ENCODE measurements at places on chromosomes 11 and 22.
A peak's percentile ranks its signal among the peaks of the same experiment; 100 is the strongest.

DNA sequence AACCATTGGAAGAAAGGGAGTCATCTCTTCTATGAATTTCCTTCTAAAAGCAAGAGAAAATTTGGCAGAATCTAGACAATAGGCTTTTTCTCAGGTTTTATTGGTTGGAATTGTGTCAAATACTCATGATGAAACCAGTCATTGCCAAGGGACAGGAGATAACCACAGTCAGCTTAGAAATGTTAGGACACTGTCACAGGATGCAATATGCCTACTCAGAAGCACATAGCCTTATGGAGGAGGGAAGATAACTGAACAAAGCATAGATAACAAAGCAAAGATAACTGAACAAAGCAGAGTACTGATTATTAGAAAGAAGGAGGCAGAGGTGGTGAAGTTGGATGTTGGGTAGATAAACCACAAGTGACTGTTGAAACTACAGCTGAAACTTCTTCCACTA, 303.5 kb upstream of the PDGFD start:
- no peak for DNase-seq

- DNase-seq: no peak
These were observed at the start of gene ME3 for GRCh38 chr11:86672007-86672621. Gene ME3 (minus strand): TSS chr11:86672616.

DNA sequence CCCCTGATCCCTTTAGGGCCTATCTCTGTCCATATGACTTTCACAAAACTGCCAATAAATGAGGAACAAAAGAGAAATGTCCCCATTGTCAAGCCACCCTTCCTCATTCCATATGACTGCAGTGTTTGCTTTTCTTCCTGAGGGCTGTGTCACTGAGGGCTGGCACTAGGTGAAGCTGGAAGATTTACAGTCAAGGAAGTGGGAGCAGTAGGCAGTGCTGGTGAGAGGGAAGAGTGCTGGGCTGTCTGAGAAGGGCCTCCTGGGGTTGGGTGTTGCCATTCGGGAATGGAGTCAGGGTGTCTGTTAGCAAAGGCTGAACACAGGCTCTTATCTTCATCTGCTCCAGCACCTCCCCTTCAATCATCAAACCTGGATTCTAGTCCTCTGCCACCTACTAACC, 30.9 kb downstream of the INSC start:
- no peak for DNase-seq

DNA sequence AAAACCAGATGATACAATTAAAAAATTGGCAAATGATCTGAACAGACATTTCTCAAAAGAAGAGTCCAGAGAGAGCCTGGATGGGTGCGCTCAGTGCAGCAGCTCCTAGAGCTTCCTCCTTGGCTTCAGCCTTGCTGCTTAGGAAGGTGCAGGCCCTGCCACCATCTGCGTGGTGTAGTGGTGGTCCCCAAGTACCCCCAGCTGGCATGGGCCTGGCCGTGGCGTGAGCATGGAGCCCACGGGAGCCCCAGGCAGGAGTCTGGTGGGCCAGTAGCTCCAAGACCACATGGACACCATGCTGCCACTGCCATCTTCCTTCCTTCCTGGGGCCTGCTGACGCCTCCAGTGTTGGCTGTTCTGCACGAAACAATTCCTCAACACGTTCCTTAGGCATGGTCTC, 20.5 kb downstream of the THY1 start:
- no peak for DNase-seq

DNA sequence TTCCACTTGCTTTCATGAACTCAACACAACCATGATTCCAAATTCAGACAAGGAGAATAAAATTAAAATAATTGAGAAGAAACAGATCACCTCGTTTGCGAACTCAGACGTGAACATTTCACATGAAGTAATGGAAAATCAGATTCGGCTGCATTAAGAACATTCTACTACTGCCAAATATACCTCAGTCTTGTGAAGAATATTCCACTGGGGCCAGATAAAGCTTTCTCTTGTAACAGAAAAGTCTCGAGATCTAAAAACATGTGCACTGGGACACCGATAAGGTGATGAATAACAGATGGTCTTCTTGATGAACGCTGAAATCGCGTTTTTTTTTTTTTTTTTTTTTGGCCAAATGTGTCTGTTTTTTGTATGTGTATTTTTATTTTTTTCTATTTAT, 761.1 kb downstream of the BRD1 start:
- no peak for DNase-seq

DNA sequence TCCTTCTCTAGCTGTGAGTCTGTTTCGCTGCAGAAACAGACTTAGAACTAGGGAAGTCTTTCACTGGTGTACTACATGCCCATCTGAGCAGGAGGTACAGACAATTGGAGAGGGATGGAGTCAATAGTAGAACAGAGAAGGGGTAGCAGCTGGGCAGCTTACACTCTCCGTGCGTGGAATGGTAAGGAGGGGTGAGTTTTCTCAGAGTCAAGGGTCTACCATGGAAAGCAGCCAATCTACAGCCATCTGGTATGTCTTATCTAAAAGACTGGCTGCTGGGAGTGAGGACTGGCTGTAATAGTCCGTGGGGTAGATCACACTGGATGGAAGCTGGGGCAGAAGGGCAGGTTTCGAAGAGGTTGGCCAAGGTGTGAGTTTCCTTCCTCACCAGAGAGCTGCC, 137.3 kb upstream of the TENM4 start:
- no peak for DNase-seq

DNA sequence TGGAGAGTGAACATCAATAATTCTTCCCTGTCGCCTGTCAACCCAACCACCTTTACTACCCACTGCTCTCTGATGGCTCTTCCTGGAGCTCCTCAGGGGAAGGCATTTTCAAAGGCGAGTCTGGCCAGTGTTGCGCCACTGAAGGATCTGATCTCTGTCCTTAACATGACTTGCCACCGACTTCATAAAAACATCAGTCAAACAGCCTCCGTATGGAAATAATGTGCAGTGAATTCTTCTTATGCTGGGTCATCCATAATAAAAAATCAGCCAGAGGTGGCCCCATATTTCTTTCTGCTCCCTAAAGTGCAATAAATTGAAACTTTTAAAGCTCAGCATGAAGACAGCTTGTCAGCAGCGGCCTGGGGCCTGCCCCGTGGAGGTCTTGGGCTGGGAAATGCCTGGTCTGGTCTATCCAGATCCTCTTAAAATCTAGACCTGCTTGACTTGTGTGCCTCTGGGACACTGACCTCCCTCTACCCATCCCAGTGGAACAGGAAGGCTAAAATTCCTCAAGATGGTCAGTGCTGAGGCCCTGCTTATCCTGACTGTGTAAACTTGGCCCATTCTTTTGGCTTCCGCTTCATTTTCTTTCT, 199.5 kb downstream of the MYO18B start:
- no peak for DNase-seq

DNA sequence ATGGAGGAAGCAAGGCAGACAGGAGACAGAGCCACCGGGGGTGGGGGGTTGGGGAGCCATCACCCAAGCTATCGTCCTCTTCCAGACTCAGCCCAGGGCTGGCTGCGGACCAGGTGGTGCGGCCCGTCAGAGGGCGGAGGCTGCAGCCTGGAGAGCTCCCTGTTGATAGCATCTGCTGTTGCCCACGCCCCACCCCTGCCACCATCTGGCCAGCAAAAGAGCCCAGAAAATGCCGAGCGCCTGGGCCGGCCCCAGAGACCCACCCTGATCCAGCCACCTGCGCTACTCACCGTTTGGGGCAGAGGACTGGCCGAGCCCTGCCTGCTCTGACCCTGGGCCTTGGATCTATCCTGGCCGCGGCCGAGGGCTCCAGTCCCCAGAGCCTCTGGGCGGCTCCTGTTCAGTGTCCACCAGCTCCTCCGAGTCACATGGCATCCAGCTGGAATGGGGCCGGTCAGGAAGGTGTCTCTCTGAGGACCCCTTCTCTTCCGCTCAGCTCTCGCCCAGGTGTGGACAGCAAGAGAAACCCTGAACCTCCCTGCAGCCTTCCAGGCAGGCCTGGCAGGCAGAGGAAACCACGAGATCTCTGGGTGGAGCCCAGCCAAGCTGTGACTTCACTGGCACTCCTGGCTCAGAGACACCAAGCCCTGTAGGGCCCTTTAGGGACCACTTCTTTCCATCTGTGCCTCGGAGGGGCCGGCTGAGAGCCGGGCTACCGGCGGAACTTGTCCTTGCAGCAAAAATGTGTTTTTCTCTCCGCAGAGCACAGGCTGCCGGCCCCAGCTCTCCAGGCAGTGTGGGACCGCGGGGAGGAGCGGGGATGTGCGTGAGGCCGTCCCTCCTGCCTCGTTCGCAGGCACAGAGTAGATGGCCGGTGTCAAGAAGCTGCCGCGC, at the start of gene MRGPRE:
MRGPRE (minus strand) TSS at position 567 of the 894 bp plus-strand sequence. CDS start 3,618 bp downstream, outside the sequence.
- DNase-seq: no peak

DNA sequence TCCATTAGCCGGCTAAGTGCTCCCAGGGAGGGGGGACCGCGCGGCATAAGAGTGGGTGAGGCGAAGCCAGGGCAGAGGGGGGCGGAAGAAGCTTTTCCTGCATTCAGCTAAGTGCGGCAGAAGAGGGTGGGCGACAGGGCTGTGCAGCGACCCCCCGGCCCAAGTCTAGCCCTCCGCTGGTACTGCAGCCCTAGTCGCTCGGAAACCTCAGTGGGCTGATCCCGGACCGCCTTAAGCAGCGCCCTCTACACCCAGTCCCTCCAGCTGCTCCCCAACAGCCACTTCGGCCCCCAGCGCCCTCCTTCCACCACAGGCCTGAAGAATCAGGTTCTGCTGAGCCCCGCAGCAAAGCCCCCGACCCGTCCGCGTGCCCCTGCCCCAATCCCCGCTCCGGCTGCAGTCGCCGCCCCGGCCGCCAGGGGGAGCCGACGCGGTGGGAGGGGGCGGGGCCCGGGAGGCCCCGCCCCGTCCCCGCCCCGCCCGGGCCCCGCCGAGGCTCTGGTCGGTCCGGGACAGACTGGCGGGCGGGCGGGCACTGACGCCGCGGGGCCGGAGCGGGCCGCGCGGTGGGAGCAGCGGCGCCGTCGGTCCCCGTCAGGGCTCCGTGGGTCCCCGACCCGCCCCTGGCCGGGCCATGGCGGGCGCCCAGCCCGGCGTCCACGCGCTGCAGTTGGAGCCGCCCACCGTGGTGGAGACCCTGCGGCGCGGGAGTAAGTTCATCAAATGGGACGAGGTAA, at the start of gene PLCB3:
PLCB3 (plus strand) TSS at position 515 of the 737 bp plus-strand sequence; CDS start at position 635, 120 bp downstream.
- DNase-seq: peak; percentile 85

- DNase-seq: no peak
These were observed 3.7 kb downstream of the ILK start for GRCh38 chr11:6607190-6607795.

DNA sequence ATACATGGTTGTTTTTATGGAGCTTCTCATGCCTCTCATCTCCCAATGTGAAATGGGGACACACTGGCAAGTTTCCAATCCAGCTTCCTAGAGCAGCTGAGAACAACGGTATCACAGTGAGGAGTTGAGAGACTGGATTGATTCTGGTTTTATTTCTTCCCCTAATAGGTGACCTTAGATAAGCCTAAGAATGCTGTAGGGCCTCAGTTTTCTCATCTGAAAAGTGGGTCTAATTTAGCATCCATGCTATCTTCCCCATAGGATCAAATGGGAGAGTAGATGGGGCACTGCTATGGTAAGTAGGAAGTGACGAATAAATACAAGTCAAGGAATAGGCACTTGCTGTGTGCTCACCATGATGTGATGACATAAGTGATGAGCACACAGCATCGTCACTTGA, 61.1 kb upstream of the PHOX2A start:
- no peak for DNase-seq

DNA sequence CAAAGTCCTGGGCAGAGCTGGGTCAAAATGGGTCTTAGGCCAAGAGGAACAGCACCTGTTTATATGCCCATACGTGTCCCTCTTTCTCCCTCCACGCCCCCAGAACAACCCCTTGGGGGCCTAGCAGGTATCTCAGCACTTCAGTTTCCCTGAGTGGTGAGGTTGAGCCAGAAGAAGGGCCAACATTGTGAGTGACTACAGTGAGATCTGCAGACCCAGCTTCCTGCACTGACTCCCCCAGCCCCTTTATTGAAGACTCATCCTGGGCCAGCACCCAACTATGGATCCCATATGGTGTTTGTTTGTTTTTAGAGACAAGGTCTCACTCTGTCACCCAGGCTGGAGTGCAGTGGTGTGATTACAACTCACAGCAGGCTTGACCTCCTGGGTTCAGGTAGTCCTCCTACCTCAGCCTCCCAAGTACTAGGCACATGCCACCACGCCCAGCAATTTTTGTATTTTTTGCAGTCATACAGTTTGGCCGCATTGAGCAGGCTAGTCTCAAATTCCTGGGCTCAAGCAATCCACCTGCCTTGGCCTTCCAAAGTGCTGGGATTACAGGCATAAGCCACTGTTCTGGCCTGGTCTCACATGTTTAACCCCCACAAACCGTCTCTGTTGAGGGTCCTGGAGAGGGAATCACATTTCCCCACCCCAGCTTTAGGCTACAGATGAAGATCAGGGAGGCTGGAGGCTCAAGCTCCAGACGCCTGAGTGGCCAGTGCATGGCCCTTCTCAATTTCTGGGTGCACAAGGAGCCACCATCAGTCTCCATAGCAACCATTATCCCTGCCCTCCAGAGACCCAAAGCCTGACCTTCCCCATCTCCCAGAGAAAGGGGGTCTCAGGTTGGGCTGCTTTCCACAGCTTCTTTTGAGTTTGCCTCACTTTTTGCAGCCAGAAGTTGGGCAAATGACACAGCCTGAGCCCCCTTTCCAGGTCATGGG, 1.7 kb upstream of the LARGE2 start:
- DNase-seq: no peak

- DNase-seq: no peak
These were observed 15.3 kb downstream of the MACROD1 start for GRCh38 chr11:64150481-64151239.

DNA sequence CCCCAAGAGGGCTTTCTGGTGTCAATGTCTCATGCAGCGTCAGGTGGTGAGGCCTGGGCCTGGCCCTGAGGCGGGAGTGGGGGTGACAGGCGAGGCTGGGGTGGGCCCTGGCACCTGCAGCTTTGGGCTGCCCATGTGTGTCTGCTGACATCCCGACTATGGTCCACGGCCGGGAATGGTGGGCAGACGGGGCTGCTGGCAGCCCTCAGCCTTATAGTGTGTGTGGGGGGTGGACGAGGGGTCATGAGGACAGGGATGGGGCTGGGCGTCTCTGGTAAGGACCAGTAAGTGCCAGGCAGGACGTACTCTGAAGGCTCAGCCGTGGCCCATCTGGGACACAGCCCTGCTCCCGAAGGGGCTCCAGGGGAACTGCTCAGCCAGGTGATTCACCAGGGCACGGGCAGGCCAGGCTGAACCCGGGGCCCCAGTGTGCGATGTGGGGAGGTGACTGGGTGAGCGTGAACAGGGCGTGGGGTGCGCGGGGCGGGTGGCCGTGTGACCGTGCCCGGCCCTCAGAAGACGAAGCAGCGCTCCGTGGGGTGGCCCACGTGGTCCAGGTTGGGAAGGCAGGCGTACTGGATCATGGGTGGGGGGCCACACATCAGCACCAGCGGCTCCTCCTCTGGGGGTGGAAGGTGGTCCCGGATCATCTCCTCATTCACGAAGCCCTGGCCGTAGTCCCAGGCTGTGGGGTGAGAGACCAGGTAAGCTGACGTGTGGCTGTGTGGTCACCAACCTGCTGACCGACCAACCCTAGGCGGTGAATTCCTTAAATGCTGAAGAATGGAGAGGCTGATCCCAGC, 4.8 kb upstream of the POLDIP3 start:
- DNase-seq: no peak
